GM23338 (cell line): ENCODE measurements at places on chromosomes 5 and 9.
A peak's percentile ranks its signal among the peaks of the same experiment; 100 is the strongest.

DNA sequence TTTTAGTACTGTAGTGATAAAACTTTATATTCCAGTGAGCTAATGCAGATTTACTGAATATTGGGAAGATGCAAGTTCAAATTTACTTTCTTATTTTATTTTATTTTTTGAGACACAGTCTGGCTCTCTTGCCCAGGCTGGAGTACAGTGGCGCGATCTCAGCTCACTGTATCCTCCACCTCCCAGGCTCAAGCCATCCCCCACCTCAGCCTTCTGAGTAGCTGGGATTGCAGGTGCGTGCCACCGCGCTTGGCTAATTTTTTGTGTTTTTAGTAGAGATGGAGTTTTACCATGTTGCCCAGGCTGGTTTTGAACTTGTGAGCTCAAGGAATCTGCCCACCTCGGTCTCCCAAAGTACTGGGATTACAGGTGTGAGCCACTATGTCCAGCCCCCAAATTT, 9.9 kb downstream of the PHAX start:
- no peak for DNase-seq

DNA sequence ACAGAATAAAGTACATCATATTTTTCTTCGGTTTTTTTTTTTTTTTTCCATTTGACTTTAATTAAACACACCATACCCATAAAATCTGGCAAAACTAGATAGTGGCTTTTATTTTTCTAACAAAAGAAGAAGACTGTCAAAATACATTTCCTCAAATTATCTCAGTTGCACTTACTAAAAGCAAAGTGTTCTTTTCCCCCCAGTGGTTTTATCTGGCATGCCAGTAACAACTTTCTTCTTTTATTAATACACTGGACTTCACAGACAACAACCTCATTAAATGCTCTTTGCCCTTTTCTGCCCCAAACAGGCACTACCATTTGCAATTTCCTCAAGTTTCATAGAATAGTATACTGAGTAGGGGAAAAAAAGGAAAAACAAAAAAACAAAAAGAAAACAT, 1792.3 kb downstream of the EFNA5 start:
- no peak for DNase-seq

- no peak for DNase-seq
Measured at GRCh38 chr5:191949-192690, 825 bp downstream of the LRRC14B start.

GRCh38 chr5:177128551-177128981, 5.0 kb upstream of the NSD1 start:
- DNase-seq: no peak

GRCh38 chr9:69118656-69119055, 55.4 kb upstream of the TJP2 start:
- DNase-seq: peak; percentile 0
